Activated T-cell treated with anti-CD3 and anti-CD28 coated beads, Interleukin-2, amount 50 U/mL, for 48 hours (primary cell): ENCODE measurements at places on chromosomes 2 and 18.

GRCh38 chr2:45301307-45302277 lies 292.3 kb upstream of the SIX2 start:
- DNase-seq = no peak

DNA sequence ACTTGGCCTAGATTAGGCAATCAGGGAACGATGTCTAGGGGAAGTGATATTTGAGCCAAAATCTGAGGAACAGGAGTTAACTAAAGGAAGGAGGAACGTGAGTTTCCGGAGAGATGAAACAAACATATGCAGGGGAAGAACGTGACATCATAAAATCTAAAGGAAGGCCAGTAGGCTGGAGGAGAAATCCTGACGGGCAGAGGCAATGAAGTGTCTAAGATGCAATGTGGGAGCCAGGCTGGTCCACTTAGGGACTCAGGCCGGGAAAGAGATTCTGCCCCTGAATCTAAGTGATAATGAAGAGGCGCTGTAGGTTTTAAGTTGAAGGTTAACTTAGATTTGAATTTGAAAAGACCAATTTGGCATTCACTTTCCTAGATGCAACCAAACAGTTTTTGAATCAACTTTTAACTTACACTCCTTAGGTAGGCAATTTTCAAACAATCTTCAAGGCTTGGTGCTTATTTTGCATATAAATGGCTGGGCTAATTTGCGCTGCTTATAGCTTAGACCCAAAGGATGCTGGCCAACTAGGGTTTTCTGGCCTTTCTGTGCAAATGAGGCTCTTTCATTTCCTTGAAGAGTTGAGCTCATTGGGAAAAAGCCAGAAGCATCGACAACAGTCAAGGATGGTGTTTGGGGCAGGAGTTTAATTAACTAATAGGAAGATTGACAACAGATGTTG lies 221.7 kb downstream of the SOX11 start:
- no peak for DNase-seq

DNA sequence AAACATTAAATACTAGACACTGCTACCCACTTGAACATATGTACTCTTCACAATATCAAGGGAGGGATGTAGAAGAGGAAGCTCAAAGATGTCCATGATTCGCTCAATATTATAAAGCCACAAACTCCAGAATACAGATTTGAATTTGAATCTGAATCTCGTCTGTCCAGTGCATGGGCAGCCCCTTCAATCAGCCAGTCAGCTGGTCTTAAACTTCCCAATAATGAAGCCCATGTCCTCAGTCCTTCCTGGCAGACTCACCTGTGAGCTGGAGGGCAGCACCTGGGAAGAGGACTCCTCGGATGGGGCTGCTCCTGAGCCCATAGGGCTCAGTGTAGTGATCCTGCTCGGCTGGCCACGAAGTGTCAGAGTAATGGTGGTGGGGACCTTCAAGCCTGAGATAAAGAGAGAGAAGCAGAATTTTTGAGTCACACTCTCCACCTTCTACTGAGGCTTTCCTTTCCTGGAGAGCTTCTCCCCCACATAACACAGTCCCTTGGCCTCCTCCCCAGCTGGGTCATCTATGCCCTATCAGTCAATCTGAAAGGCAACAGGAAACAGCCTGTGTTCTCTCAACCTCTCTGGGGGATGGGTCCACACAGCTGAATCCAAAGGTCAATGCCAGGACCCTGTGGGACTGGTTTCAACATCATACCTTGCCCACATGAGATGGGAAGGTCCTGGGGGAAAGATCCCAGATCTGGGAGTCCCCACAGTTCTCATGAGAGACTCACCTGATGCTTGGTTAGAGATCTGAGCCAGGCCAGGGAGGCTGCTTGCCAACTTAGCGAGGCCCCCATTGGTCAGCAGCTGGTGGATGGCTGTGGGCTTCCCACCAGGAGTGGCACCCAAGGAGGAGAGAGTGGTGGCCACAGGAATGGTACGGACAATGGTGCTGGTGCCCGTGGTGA lies 36.5 kb downstream of the KANSL3 start:
- DNase-seq = peak; percentile 36

DNA sequence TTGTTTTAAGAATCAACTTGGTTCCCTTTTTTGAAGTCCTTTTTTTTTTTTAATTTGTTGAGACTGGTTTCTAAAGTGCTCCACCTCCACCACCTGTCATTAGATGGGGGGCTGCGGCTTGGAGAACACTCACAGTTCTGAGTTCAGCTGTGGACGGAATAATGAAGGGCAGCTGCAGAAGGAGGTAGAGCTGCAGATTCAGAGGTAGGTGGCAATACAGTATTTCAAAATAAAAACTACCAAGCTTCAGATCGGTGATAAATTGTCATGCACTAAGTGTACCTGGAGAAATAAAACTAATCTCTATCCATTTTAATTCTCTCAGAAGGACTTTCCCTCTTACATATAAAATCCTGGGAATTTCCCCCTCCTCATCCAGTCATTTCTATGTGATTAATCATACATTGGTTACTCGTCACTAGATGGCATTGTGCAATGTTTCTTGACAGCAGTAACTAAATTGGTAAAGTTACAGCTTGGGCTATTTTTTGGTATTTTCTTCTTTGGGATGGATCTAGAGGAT lies 81.1 kb upstream of the SLC39A10 start:
- DNase-seq = peak; percentile 24

GRCh38 chr18:13443552-13443951 lies 225.0 kb downstream of the LDLRAD4 start:
- DNase-seq = no peak

GRCh38 chr2:218990612-218991011 lies 2.6 kb downstream of the CRYBA2 start:
- no peak for DNase-seq

DNA sequence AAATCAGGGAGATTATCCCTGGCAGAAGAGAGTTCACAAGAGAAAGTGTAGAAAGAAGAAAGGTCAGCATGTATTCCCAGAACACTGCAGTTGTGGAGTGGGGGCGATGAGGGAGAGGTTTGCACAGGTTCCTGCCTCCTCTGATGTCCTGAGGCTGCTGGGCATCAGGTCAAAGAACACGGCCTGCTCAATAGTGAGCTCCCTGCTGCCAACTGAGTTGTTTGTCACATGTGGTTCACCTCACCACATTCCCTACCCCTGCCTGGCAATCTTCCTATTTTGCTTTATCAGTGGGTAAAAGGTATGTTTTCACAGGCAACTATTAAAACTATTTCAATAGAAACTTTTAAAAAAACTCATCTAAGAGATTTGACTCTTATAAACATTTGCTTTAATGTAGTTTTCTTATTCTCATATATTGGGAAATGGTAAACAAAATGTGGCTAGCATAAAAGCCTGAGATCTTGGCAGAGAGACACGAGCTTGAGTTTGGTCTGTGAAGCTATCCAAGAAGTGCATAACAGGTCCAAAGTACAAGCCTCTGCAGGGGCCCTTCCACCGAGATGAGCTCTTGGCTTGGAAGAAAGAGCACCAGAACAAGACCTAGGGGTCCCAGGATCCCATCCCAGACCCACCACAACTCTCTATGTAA lies 123.9 kb upstream of the SRD5A2 start:
- DNase-seq = no peak

- DNase-seq = no peak
Observed at GRCh38 chr2:17915099-17915498, 36.6 kb downstream of the KCNS3 start.

DNA sequence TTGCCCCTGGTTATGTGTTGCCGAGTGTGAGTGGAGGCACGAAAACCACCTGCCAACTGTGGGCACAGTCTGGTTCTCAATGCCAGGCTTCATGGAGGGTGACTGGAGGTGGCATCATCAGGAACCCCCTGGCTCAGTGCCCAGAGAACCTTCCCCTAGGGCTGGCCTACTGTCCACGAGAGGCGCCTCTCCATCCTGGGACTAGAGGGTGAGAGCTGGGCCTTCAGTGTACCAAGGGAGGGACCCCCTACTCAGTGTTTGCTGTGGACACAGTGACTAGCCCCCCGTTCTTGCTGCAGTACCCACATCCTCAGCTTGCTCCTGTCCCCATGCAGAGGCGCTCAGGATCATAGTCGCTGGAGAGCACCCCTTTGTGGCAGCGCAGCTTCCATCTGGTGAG lies 202.6 kb downstream of the HDAC4 start:
- DNase-seq = no peak

- DNase-seq = no peak
Observed at GRCh38 chr2:124283096-124283495, 258.0 kb downstream of the CNTNAP5 start.

GRCh38 chr2:102155703-102156515 lies 13.4 kb downstream of the IL1R1 start:
- DNase-seq = no peak

DNA sequence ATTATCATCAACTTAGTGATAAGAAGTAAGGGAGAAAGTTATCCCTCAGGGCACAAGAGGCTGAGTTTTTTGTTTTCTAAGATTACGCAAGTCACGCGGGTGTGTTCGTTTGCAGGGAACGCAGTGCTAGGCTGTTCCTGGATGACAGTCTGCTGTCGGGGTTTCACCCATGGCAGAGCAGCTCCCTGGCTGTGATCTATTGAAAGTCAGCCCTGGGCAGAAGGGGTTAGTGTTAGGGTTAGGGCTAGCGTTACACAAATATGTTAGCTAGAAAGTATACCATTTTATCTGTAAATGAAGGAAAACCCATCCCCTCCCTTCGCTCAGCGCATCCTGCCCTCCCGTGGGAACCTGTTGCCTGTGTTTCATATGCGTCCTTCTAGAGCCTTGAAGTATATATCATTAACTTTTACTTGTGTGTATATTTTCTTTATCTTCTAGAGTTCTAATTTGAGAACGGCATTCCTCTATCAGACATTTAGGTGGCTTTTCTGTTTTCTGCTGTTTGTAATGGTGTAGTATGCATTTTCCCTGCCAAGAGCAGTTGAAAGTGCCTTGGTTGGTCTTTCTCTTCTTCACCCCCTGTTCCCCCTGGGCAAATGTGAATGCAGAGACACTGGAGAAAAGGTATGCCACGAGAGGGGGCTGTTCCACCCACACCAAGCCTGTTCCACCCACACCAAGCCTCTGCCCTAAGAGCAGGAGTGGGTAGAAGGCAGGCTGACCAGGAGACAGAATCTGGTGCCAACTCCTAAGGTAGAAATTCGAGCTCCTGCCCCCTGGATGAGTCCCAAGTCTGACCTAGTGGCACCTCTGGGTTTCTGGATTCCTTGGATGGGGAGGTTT lies 47.0 kb downstream of the ARMC9 start:
- DNase-seq = no peak

DNA sequence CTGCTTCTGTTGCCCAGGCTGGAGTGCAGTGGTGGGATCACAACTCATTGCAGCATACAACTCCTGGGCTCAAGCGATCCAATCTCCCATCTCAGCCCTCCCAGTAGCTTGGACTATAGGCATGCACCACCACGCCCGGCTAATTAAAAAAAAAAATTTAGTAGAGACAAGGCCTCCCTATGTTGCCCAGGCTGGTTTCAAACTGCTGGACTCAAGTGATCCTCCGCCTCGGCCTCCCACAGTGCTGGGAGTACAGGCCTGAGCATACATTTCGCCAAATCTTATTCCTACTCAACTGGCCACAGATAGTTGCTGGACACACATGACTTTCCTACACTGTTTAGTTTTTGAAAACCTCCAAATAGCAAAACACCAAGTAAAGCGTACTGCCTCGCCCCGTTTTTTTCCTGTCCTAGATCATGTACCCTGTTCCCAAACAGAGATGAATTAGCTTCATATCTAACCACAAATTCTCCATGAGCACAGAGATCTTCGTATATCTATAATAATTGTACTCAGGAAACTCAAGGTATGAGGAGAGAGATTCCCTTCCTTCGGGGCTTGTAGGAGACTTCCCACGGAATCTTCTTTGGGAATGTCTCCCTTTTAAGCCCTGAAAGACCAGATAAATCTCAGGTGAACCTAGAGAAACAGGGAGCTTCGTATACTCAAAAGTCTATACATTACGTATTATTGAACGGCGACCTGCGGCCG lies 598 bp upstream of the C2orf69 start:
- no peak for DNase-seq

DNA sequence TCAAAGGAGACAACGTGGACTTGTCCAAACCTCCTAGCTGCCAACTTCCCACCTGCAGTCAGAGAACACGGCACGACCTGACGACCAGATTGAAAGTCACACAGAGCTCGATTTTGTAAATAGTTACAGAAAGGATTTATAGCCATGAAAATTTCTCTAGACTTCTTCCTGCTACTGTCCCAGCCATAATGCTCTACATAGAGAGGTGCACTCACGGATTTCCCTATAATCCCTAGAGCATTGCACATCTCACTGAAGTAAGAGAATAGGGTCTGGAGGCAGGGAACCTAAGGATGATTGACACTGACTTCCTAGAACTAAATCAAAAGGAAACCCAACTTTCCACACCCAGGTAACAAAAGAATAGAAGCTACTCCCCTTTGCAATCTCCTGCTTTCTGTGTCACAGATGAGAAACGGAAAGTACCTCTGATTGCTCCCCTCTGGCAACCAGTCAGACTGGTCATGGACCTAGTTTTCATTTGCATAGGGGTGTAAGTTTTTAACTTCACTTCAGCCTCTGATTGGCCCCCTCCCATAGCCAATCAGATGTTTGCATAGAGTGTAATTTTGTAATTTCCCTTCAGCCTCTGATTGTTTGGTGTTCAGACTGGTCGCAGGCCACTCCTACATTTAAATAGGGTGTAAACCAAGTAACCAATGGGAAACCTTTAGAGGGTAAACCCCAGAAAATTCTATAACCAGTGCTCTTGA lies 58.6 kb upstream of the FBXO11 start:
- no peak for DNase-seq

- DNase-seq = no peak
Observed at GRCh38 chr2:239222312-239222660, 178.5 kb downstream of the HDAC4 start.

DNA sequence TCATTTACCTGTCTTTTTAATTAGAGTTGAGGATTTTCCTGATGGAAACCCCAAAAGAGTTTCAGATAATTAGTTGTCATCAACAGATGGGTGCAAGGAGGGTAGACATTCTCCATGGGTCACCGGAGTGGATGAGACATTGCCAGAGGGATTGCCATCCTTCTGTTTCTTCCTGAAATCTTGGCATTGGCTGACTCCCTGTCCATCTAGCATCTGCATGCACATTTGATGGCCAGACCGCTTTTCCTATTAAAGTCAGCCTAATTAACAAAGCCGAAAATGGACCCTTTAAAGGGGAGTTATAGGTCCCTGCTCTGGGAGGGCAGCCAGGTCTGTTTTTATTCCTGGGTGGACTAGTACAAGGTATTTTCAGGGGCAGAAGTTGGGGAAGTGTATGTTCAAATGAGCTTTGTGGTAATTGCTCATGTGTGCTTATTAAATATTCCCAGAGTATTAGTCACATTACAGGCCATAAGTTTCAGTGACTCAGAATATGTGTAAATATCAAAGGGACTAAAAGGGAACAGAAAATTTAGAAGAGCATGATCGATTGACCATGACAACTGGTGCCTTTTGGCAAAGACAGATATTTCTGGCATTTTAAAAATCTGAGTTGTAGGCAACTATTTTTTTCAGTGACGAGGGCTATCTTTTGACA lies 209.8 kb downstream of the PHLPP1 start:
- DNase-seq = no peak

- DNase-seq = no peak
Observed at GRCh38 chr2:99910902-99911301, 231.5 kb downstream of the AFF3 start.
